Activated T-helper 2 cell treated with anti-CD3 and anti-CD28 coated beads, Interferon-gamma antibody, Interleukin-2, Interleukin-4, amounts not matched to agents 10 μg/mL and 5 μg/mL and 100 μg/mL, durations not matched to agents 14 hours and 24 hours and 36 hours (primary cell): ENCODE measurements at places on chromosomes 4 and X.

DNA sequence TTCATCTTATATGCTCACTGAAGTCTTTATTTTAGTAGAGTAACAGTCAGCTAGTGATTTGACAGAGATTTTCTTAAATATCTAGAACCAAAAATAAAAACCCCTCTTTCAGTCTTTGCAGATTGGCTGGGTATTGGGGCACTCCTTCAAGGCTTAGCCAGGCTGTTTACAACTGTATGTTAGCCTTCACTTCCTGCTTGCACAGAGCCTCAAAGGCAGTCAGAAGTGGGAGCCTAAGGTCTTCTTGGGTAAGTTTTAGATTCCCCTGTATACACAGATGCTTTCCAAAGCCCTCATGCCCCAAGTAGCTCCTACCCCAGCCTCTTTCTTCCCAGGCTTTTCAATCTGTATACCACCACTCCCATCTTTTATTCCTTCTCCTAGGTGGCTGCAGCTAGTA, 136.1 kb upstream of the STIM2 start:
- no peak for DNase-seq

GRCh38 chrX:115958687-115959359, 211.7 kb upstream of the AGTR2 start:
- no peak for DNase-seq

GRCh38 chr4:82287720-82288119, 86.1 kb downstream of the HNRNPD start:
- no peak for DNase-seq

GRCh38 chr4:630656-631055, 5.3 kb downstream of the PDE6B start:
- no peak for DNase-seq

DNA sequence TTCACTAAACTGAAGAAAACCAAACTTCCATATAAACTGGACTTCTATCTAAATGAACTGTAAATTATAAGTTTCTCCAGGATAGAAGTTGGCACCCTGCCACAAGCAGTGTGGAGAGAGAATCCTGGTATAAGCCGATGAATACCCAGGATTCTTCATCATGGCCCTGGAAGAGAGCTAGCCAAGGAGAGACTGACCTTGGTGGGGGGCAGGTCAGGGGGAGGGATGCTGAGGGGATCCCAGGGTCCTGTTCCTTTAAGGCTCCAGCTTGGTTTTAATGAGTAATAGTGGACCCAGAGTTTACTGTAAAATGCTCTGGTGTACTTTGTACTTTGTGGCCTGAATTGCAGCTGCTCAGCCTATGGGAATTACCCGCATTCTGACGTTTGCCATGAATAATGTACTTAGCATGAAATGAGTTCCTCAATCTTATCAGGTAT, 16.9 kb downstream of the RASSF6 start:
- DNase-seq, result no peak

DNA sequence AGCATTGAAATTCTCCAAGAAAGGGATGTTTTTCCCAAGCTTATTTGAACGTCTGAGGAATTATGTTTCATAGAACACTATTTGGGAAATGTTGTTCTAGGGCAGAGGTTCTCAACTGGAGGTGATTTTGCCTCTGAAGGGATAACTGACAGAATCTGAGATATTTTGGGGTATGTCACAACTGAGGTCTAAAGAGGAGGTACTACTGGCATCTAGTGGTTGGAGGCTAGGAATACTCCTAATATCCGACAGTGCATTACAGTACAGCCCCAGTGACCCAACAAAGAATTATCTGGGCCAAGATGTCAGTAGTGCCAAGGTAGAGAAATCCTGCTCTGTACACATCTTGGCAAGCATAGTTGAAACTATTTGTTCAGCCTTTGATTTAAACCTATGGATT, 6.4 kb downstream of the HSPA4L start:
- DNase-seq, result no peak

- DNase-seq, result no peak
Observed at GRCh38 chrX:18941896-18942295, 42.0 kb downstream of the PHKA2 start.

DNA sequence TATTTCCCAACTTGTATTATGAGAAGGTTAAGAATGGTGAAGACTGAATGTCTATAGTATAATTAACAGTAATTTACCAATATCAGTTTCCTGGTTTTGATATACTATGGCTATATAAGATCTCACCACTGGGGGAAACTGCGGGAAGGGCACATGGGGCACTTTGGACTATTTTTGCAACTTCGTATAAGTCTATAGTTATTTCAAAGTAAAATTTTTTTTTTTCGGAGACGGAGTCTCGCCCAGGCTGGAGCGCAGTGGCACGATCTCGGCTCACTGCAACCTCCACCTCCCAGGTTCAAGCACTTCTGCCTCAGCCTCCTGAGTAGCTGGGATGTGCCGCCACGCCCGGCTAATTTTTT, 46.1 kb downstream of the CXorf58 start:
- no peak for DNase-seq

- DNase-seq, result no peak
Observed at GRCh38 chrX:69211701-69212100, 46.4 kb upstream of the PJA1 start.

GRCh38 chr4:7021930-7022664, 21.1 kb upstream of the TADA2B start:
- DNase-seq, result no peak

GRCh38 chr4:141240671-141241070, 20.0 kb downstream of the ZNF330 start:
- DNase-seq, result no peak

DNA sequence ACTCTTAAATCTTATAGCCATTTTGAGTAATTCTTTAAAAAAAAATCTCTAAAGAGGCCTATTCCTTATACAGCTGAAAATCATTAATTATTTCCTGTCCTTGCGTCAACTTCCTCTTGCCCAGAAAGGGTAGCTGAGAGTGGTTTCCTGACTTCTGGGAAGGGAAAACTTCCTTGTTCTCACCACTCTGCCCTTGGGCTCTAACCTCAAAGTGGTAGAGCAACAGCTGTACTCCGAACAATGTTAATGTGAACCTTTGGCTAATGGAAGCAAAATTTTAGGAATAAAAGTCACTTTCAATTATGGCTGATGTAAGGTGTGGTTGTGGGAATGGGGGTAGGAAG, 15.3 kb downstream of the KLHL2 start:
- no peak for DNase-seq

GRCh38 chr4:164136180-164136616, 617.7 kb upstream of the SMIM31 start:
- DNase-seq, result no peak

DNA sequence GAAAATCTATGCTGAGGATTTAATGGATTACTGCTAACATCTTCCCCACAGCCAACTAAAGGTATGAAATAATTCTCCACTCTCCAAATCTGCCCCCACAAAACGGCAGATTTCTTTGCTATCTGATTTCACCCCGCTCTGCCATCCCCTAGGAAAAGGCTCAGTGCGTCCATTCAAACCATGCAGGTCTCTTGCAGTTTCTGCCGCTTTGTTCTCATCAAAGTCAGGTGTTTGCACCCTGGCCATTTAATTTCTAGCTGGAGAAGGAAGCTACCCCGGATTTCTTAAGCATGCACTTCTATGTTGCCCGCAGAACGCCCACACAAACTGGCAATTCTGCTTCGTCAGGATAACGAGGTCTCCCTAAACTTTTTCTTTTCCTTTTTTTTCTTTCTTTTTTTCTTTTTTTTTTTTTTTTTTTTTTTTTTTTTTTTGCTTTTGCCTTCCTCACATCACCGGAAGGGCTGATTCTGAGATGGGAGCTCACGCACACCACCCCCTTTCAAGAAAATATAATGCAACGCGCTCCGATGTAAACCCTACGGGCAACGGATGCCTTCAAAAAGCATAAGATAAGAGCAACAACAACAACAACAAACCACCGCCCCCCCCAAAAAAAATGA, 3.3 kb downstream of the NLGN4X start:
- no peak for DNase-seq

DNA sequence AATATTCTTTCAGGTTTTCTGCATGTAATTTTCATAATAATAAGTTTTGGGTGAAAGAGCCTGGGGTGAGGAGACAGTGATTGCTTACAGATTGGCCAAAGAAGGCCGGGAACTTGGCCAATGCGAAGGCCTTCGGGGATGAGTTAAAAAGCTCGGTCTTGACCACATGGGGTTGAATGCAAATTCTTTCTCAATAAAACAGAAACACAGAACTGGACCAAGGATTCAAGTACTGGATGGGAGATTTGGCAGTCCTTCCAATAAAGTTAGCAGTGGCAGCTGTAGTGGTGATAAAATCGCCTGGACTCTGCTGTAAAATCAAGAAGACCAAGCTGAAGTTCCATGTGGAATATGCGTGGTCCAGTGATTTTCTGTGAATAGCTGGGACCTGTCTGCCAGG, 282.2 kb upstream of the KLF3 start:
- no peak for DNase-seq

DNA sequence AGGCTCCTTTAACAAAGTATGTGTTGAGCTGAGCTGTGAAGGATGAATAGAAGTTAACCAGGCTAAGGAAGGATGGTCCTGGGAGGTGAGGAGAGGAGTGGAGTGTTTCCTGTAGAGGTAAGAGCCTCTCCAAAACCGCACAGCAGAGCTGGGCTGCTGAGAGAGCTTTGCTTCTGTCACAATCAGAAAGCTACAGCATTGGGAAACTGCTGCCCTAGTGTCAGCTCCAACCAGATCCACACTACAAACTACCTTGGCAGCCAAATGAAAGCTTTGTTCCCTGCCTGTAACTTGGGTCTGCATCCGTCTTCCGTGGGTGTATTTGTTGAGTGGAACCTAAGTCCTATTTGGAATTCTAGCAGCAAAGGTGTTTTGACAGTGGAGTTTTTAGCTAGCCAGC, 91.8 kb downstream of the REPS2 start:
- DNase-seq, result no peak

- DNase-seq, result no peak
Observed at GRCh38 chr4:68447201-68447600, at the start of gene TMPRSS11E. TMPRSS11E (plus strand) TSS chr4:68447463; CDS start chr4:68447513, 50 bp downstream.

- no peak for DNase-seq
Observed at GRCh38 chrX:19649226-19649995, 134.1 kb upstream of the MAP3K15 start.

DNA sequence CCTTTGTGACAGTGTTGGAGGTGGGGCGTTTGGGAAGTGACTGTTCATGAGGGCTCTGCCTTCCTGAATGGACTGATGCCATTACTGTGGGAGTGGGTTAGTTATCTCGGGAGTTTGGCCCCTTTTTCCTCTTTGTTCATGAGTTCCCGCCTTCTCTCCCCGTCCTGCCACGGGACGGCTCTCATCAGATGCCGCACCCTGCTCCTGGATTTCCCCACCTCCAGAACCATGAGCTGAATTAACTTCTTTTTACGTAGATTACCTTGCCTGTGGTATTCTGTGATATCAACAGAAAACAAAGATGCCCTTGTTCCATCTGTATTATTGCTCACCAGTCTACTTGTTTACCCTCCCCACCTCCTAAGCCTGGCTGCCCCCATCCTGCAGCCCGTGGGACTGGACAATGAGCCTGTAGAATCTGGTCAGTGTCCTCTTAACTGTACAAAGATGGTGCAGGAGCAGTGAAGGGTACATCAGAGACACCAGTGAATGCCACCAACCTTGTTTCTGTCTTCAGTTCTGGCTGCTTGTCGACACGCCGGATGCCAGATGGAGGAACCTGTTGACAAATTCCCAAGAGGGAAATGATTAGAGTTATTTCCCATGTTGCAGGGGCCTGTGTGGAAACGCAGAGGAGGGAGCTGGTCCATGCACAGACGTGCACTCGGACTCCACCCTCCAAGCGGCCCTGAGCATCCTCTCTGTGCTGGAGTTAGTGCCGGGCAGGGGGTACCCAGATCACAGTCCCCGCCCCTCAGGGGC, 104.7 kb downstream of the ABLIM2 start:
- DNase-seq, result no peak

DNA sequence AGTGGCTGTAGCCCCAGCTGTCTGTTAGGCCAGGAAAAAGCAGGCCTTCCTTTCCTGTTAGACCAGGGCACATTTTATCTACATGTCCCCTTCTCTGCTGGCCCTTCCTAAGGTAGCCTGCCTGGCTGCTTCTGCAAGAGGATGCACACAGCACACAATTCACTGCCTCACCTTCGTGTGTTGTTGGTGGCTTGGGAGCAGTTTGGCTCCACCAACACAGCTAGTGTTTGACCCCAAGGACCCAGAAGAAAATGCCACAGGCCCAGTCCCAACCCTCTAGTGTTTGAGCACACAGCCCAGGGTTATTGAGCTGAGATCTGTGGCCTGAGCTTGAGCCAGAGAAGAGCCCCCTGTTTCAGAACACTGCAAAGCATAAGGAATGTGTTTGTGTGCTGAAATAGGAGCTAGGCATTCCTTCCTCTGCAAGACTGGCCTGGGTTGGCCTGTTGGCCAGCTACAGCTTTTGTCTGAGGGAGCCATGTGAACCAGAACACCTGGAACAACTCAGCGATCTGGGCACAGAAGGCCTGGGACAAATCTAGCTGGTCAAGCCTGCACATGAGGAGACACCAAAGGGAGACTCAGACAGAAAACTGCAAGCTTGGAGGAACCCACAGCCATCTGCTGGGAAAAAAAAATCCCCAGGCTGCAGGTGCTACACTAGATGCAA, 26.4 kb downstream of the MAGEE1 start:
- DNase-seq, result no peak

DNA sequence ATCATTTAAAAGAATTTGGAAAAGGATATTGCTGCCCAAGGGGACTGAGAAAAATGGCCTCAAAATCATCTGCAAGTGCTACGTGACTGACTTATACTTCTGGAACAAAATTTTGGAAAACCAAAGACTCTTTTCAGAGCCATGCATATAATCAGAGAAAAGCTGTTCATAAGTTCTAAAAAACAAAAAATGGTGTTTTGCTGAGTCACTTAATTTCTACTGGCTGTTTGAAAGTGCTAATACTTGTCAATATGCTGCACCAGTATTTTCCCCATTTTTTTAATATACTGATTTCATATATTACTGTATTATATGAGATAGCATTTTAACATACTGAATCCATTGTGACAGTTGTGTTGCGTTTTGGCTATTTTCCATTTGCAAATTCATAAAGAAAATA, 61.5 kb upstream of the ZMAT1 start:
- DNase-seq, result no peak

DNA sequence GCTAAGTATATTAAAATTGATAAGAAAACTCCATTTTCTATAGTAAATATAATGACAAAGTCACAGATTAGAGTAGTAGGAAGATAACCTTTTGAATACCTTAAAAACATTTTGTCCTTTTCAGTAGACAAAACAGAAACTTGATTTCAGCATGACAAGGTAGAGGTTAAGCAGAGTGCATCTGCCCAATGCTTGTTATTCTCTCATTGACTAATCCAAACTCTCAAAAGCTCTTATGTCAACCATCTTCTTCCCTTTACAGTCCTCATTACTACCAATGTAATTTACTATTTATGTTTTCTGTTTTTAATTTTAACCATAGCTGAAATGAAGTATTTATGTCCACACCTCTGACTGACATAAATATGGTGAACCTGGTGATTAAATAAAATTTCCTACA, 11.1 kb downstream of the NIPAL1 start:
- no peak for DNase-seq

- DNase-seq, result no peak
Observed at GRCh38 chr4:98411731-98412130, 150.5 kb downstream of the RAP1GDS1 start.

DNA sequence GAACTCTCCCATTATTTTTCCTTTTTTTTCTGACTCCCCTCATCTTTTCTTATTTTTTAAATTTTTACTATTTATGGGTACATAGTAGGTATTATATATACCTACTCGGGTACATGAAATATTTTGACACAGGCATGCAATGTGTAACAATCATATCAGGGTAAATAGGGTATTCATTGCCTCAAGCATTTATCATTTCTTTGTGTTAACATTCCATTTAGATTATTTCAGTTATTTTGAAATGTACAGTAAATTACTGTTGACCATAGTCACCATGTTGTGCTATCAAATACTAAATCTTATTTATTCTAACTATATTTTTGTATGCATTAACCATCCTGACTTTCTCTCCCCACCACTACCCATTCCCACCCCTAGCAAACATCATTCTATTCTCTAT, 33.8 kb upstream of the SLIT2 start:
- no peak for DNase-seq
